Suppressor macrophage treated with lipopolysaccharide for 1 hour (primary cell): ENCODE measurements at places on chromosomes 11 and 22.

DNA sequence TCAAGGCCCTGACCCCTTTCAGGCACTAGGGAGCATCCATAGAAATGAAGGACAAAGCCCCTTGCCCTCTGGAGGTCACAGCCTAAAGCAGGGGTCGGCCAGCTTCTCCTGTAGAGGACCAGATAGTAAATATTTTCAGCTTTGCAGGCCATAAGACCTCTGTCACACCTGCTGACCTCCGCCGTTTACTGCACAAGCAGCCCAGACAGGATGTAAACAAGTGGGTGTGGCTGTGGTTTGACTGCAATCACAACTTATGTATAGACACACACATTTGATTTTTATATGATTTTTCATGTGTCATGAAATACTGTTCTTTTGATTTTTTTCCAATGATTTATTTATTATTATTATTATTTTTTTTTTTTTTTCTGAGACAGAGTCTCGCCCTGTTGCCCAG lies 34.3 kb downstream of the KIAA1671 start:
- DNase-seq, result no peak

- DNase-seq, result no peak
These were observed 1.7 kb upstream of the INCENP start for GRCh38 chr11:62122076-62122475.

- peak; percentile 92 for DNase-seq
These were observed 6.5 kb downstream of the PIM3 start for GRCh38 chr22:49966774-49967705.

DNA sequence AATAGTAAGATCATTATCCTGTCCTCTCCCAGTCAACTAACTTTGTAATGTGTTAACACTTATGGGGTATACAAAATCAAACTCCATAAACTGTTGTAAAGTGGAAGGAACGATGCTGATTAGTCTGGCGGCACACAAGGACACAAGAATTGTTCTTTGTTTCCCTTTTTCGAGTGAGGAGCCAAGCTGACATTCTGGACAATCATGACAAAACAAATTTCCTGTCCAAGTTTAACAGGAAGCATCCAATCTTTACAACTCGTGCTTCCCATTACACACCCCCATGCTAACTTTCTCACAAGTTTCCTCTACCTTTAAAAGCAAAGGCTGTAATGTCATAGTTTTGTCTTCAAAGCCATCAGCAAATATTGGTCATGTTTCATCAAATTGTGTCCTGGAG lies 20.4 kb upstream of the LDLRAD3 start:
- peak; percentile 49 for DNase-seq

DNA sequence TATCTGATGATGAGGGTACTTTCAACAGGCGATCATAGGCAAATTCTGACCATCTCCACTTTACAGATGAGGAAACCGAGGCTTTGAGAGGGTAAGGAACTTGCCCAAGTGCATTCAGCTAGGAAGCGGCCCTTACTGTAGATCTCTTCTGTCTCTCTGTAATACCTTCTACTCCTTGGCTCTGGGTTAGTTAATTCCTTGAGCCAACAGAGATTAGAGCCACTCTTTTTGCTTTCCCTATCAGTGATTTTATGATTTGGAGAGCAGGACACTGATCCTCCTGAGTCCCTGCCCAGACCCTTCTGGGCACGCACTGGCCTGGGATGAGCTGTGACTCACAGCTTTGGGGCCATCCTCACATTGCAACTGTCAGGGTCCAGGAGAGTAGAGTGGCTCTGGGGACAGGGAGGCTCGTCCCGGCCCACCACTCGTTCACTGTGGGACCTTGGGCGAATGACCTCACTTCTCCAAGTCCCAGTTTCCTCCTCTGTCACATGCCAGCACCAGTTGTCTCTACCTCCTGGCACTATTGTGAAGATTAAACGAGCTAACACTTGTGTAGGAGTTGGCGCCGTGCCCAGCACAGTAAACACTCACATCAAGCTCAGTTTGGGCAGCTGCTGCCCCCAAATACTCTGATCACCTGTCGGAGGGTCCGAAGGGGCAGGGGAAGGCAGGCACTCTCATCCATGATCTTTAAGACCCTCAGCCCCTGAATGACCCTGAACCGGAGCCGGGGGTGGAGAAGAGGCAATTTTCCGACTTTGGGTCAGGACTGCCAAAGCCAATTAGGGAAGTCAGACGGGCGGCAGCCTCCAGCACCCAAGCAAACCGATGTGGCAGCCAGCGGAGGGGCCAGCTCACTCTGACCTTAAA lies 235.0 kb downstream of the MIAT start:
- DNase-seq, result peak; percentile 7

GRCh38 chr22:45833613-45834012 lies 143.3 kb downstream of the WNT7B start:
- no peak for DNase-seq

GRCh38 chr22:20579273-20580120 lies 72.1 kb downstream of the MED15 start:
- DNase-seq, result no peak

GRCh38 chr11:32374261-32374711 lies 61.1 kb downstream of the WT1 start:
- peak; percentile 70 for DNase-seq

- DNase-seq, result peak; percentile 87
These were observed 460 bp downstream of the ZC3H12C start for GRCh38 chr11:110093407-110094297.

DNA sequence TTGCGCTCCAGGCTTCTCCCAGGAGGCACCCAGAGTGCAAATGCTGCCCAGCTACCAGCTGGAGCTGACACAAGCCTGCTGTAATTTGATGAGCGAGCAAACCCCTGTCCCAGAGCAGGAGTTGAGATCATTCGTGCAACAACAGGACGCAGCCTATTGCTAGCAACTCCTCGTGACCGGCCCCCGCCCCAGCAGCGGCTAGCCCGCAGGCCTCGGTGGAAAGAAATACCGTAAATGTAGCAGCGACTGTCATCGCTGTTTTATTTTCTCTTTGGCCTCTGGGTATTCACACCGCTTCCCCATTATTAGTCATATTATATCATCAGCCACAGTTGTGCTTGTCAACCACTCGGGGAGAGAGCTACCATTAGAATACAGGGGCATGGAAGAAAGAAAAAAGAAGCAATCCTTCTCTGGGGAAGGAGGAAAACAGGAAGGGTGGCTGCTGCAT lies 59.2 kb upstream of the ATXN10 start:
- DNase-seq, result peak; percentile 94

DNA sequence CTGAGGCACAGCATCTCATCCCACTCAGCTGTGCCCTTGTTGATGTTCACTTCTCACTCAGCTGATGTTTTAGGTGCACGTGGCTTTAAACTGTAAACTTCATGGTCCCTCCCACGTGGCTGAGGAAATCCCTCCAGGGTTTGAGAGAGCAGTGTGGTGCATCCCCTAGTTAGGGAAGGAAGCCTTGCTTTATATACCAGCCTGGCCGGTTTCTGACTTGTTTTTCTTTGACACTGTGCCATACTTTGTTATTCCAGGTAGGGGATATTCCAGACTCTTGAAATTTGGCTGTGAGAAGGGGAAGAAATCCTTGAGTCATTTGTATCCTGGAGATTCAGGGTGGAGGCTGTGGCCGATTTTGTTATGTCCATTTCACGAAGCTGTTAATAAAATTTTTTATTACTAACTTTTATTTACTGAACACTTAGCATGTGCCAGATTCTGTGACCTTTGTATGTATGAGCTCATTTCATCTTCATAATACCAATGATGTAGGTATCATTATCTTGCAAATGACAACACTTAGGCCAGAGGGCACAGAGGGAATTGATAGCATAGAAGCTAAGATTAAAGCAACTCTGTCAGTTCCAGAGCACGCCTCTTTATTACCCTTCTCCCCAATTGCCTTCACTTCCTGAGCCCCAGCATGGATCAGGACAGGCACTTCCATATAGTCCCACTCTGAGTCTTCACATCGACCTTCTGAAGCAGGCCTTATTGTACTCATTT lies 116.6 kb downstream of the NAV2 start:
- DNase-seq, result no peak

- DNase-seq, result peak; percentile 97
These were observed 2.5 kb downstream of the TCN2 start for GRCh38 chr22:30609260-30610185.

GRCh38 chr11:12687216-12687623 lies 13.0 kb downstream of the TEAD1 start:
- DNase-seq, result no peak

- no peak for DNase-seq
These were observed 103.5 kb downstream of the WNT11 start for GRCh38 chr11:76102802-76103201.

DNA sequence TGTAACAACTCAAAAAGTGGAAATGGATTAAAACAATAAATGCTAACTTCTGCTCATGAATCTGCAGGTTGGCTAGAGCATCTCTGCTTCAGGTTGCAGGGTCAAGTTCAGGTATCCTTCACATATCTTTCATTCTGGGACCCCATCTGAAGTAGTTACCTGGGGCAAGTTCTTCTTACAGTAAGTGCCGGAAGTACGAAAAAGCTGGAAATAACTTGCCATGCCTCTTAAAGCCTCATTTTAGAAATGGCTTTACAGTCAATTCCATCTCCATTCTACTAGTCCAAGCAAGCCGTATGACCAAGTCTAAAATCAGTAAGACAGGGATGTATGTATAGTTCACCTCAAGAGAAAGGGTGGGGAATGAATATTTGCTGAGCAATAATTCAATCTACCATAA lies 93.7 kb downstream of the FCHSD2 start:
- DNase-seq, result no peak

GRCh38 chr11:13647391-13647790 lies 21.1 kb upstream of the FAR1 start:
- no peak for DNase-seq

- no peak for DNase-seq
These were observed 42.6 kb upstream of the SHANK2 start for GRCh38 chr11:71294846-71295600.

DNA sequence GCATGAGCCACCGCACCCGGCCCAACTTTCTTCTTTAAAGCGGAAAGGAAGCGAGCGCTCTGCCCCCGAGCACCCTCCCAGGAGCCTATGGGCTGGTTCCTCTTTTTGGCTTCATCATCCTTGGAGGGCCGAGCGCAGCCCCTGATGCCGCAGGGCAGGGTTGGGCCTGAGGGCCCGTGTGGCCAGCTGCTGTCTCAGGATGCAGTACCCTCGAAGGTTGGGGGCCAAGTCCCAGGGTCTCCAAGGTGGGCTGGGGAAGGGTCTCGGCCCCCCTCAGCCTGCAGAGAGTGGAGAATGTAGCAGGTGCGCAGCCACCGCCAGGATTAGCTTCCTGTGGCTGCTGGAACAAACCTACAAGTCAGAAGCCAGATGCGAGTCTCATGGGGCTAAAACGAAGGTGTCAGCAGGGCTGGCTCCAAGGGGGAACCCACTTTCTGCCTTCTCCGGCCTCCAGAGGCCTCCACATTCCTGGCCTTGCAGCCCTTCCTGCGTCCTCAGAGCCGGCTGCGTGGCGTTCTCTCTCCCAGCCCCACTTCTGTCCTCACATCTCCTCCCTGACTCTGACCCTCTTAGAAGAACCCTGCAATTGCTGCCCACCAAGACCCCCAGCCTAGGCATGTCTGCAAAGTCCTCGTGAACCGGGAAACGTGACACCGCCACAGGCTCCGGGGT lies 2.9 kb downstream of the PANX2 start:
- peak; percentile 77 for DNase-seq

GRCh38 chr22:37186228-37186996 lies 1.6 kb downstream of the C1QTNF6 start:
- DNase-seq, result peak; percentile 49

GRCh38 chr11:117492578-117493251 lies 165.1 kb downstream of the CEP164 start:
- no peak for DNase-seq

- no peak for DNase-seq
These were observed 981.3 kb downstream of the OPCML start for GRCh38 chr11:132551016-132551415.

GRCh38 chr11:46701078-46701654 lies 335 bp downstream of the ZNF408 start:
- no peak for DNase-seq

DNA sequence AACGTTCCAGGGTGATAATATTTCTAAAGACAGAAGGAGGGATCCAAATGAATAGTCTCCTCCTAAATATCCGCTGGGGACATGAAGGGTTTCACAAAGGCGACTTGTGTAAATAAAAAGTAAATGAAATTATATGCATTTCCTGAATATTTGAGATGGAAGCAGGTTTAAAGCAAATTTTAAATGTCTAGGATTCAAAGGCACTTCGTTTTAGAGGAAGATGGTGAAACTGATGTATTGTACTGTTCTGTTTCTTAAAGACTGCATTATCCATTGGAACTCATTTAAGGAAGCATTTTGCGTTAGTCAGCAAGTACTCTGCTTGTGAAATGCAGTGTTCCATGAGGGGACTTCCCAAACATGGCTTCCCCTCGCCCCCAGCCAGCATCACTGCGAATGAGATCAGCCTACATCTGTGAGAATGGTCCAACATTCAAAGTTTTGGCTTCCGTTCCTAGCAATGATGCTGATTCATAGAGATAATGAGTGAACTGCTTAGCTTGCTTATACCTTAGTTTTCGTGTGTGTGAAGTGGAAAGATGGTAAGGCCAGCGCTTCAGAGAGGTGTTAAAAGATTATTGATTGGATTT lies 1.5 kb downstream of the RAB39A start:
- peak; percentile 97 for DNase-seq

GRCh38 chr11:28110108-28110820 lies 2.1 kb downstream of the METTL15 start:
- DNase-seq, result peak; percentile 83

GRCh38 chr11:3152471-3153110 lies 12.5 kb downstream of the OSBPL5 start:
- DNase-seq, result peak; percentile 36

GRCh38 chr22:35521358-35522224 lies 19.0 kb upstream of the RASD2 start:
- no peak for DNase-seq

DNA sequence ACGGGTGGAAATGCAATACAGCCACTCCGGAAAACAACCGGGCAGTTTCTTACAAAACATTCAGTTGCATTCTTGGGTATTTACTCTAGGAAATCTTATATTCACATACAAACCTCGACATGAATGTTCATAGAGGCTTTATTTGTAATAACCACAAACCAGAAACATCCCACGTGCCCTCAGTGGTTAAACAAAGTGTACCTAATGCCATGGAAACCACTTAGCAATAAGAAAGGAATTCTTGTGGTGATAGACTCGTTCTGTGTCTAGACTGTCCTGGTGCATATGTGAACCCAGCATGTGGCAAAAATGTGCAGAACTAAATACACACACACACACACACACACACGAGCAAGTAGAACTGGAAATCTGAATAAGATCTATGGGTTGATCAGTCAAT lies 1073.3 kb downstream of the TBC1D22A start:
- DNase-seq, result no peak

GRCh38 chr11:118921121-118921928 lies 4.4 kb downstream of the BCL9L start:
- peak; percentile 95 for DNase-seq

- DNase-seq, result no peak
These were observed 222.6 kb downstream of the LARGE1 start for GRCh38 chr22:33697640-33698039.

- DNase-seq, result no peak
These were observed 1477.8 kb downstream of the FAM181B start for GRCh38 chr11:81255895-81256294.
